ENCODE measurements at places on chromosomes 16 and 17.

DNA sequence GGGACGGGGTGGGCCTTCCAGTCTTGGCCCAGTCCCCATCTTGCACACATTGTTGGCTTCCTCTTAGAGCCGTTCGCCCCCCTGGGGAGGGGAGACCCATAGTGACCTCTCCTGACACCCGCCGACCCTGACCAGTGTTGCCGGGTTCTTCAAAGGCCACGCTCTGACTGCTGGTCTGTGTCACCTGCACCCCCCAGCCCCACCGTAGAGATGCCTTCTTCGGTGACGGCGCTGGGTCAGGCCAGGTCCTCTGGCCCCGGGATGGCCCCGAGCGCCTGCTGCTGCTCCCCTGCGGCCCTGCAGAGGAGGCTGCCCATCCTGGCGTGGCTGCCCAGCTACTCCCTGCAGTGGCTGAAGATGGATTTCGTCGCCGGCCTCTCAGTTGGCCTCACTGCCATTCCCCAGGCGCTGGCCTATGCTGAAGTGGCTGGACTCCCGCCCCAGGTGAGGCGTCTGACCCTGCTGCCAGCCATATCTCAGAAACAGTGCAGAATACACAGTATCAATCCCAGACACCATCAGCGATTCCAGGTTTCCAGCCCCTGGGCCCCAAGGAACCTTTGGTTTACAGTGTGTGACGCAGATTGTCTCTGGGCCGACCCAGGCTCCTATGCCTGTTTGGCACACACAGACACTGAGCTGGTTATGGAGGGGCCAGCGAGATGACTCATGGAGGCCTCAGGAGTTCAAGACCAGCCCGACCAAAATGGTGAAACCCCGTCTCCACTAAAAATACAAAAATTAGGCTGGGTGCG, 1.3 kb downstream of the SLC26A11 start:
- DNase-seq = peak; percentile 18

- peak; percentile 99 for DNase-seq
Measured at GRCh38 chr16:4957720-4958509, at the start of gene SEC14L5. SEC14L5 (plus strand) TSS chr16:4958330; CDS start chr16:4959324, 994 bp downstream.

DNA sequence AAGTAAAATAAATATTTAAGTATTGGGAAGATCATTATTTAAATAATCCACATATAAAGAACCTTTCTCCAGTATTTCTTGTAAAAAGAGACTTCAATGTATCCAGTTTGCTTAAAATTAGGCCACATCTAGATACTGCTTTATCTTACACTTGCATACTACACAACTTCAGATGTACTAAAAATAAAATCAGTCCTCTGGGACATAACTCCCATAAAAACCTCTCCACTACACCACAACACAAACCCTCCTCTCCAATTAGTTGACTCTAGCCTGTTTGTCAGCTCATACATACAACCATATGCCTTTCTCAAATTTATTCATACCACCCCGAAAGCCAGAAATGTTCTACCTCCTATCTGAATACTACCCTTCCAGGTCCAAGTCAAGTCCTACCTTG, 21.6 kb downstream of the SPOP start:
- DNase-seq = no peak

- DNase-seq = no peak
Measured at GRCh38 chr17:67571478-67571877, 146.3 kb upstream of the NOL11 start.

DNA sequence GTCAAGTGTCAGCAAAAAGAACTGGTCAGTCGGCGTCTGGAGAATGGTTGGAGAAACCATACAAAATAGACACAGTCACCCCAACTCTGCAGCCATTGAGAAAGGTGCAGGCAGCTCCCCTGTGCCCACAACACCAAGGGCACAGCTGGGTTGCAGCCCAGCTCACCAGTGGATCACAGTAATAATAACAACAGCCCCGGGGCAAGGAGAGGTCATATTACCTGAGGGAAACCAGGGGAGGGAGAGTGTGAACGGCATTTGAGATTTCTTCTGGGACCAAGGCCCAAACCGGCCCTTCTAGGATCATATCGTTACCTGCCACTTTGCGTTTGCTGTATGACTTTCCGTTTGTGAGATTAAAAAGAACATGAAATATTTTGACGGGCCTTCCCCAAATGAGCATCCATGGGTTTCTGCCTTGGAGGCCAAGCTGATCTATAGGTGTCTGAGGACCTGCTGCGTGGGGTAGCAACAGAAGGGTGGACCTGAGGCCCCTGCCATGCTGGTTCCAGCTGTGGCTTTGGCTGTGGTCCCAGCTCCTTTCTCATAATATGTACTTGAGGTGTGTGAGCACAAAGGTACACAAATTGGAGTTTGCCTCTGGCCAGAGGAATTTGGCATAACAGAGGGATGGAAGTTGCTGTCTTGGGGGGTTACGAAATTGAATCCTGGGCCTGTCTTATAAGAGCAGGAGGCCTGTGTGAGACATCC, 154.6 kb downstream of the CMIP start:
- DNase-seq = no peak

GRCh38 chr17:75822119-75822799, 21.9 kb downstream of the UNC13D start:
- no peak for DNase-seq

GRCh38 chr17:4551141-4551540, 4.0 kb downstream of the MYBBP1A start:
- DNase-seq = no peak

DNA sequence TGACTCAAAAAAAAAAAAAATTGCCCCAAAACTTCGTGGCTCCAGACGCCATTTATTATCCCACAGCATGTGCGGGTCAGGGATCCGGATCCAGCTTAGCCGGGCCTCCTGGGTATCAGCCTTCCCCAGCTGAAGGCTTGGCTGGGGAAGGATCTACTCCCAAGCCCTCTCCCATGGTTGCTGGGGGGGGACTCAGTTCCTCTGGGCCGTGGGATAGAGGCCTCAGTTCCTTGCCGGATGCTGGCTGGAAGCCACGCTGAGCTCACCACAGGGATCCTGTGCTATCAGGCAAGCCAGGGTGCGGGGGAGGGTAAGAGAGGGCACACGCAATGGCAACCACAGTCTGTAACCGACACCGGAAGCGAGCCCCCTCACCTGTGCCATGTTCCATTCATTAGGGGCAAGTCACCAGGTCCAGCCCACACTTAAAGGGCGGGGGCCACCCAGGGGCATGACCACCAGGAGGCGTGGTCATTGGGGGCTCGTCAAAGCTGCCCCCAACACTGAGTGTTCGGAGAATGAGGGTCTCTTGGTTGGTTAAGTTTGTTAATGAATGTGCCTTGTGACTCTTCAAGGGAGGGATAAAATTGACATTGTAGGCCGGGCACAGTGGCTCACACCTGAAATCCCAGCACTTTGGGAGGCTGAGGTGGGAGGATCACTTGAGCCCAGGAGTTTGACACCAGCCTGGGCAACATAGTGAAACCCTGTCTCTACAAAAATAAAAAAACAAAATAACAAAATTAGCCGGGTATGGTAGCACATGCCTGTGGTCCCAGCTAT, 210.0 kb upstream of the GSE1 start:
- no peak for DNase-seq
